Tongue (tissue), 3 donors: ENCODE measurements at places on chromosomes 2 and 18. TPM values are rescaled to one million over a fixed set of nuclear protein-coding genes. Genes with fewer than 3 reads are reported as not detected.

DNA sequence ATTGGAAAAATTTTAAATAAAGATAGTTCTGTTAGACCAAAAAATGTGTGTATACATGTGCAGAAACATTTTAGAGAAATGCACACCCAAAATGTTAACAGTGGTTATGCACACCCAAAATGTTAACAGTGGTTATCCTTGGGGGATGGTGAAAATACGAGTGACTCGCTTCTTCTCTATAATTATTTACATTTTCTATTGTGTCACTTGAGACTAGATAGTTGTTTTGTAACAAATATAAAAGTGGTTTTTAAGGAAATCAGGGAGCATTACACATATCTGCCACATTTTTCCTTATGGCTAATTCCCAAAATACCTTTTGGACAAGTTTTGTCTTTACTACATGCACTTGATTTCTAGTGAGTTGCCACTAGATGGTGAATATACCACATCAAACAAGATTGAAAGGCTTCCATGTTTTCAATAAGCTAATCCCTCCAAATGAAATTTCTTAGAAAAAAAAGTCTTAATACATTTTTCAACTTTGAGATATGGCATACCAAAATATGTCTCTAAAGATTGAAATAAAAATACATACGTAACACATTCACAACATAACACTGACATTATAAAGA, 9.0 kb upstream of the HIBCH start:
- no peak for DNase-seq

DNA sequence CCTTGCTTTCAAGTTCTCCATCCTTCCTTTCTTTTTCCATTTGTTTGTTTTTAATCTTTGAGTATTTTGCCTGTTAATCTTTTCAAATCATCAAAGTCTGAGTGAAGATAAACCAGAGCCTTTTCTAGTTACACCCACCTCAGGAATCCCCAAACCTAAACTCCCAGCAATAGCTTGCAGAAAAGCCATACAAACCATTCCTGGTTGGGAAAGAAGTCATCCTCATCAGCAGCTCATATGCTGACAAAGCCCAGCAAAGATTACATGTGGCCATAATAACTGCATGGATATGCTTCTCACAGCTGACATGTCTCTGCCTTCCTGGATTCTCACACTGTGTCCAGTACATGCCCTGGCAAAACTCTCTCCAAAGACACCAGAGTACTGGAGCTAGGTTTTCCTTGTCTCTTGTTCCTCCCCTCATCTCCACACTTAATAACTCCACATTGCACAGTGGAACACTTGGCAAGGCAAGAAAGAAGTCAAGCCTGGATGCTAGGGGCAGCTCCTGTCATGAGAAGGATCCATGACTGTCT, 126.4 kb upstream of the TLK1 start:
- DNase-seq = no peak

DNA sequence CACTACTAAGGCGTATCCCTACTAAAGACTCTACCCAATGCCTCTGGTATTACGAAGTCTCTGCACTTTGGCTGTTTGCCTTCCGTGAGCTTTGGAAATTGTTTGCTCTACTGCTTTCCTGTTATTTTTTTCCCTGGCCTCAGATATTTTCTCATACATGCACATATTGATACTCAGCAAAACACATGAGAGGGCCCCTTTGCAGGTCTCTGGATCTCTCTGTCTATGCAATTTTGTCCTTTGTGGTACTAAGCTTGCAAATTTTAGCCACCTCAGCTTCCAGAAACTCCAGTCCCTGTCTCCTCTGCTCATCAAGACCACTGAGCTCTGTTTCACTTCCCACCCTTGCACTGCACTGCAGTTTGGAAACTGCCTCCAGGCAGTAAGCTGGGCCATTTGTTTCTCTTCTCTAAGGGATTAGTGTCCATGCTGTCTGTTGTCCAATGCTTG, 46.6 kb downstream of the TAF1B start:
- DNase-seq = peak; percentile 18

- no peak for DNase-seq
Observed at GRCh38 chr18:48990481-48991318, 39.9 kb upstream of the SMAD7 start.

DNA sequence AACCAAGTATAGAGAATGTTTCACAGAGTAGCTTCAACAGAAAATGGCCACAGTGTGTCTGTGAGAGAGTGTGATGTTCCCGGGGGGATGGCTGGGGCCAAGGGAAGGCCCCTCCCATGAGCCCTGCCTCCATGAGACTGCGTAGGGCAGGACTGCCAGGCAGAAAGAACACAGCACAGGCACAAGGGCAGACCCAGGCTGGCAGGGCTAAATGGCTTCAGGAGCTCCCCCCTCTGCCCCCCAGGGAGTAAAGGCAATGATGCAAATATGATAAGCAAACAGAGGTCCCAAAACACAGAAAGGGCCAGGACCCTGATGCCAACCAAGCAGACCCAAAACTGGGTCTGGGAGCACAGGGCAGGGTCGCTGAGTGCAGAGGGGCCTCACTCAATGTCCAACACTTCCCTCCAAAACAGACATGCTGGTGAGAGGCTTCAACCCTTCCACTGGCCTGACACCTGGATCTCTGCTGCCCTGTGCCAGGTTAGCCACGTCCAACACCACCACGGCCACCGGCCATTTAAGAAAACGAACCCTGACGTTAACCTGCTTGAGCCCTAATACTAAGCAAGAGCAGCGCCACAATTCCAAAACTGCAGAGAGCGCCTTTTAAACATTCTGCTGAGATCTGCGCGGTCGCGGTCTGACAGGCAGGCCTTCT, 90.3 kb downstream of the HDAC4 start:
- no peak for DNase-seq

DNA sequence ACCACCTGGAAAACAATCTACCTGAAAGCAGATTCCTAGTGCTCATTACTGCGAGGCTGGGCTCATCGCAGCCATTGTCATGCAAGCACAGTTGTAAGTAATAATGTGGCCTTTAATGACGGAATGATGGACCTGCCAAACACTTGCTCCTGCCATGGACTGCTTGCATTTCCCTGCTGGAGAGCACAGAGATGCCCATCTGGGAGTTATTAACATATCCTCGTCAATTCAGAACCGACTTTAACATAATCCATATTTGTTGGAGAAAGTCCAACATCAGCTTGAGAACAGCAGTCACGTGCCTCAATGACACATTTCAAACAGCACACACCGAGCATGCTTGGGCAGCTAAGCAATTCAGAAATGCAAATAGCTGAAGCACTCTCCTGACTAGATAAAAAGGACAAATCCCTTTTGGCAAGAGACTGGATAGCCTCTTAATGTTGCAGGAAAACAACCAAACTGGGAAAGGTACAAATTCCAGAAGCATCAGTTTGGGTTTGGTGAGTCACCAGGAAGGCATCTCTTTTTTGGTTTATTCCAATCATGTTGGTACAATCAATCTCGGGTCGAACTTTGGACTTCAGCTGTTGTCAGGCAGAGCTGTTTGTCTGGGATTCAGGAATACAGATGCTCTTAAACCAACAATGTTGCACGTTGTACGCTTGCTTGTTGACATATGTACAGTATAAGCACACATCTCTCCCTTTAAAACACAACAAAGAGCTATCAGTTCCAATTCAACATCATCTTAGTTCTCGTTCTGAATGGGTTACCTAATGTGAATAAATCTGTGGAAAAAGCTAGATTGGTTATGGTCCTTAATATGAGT, 395.8 kb downstream of the LNPK start:
- DNase-seq = peak; percentile 68

GRCh38 chr2:38508311-38509039, 94.3 kb downstream of the HNRNPLL start:
- peak; percentile 95 for DNase-seq

DNA sequence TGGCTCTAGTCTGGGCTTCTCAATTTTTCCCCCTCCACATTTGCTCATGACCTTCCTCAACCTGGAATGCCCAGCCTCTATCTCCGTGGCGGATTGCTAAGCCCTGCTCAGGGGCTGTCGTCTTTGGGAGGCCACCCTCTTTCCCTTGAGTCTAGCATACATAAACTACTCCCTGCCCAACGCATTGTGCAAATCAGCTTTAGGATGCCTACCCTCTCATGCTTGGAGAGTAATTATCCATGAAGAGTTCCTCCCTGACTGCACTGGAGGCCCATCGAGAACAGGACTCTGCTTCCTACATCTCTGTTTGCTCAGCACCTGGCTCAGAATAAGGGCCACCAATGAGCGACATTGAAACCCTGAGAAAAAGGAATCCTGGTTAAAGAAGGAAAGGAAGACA, 53.7 kb upstream of the NPAS2 start:
- no peak for DNase-seq

DNA sequence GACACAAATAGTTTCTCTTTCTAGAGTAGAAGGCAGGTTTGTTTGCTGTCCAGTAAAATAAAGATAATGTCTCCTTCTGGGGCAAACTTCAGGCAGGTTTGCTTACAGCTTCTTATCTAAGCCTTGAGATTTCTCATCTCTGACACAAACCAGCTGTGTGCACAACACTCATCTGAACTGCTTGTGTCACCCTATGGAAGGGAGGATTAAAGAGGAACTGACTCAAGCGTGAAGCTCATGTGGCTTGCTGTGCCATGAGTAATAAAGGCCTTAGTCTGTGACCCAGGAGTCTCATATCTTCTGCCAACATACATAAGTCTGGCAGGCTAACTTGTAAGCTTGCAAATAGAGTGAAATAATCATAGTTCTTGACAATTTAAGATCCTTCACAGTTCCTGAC, 24.2 kb upstream of the CPO start:
- peak; percentile 5 for DNase-seq

DNA sequence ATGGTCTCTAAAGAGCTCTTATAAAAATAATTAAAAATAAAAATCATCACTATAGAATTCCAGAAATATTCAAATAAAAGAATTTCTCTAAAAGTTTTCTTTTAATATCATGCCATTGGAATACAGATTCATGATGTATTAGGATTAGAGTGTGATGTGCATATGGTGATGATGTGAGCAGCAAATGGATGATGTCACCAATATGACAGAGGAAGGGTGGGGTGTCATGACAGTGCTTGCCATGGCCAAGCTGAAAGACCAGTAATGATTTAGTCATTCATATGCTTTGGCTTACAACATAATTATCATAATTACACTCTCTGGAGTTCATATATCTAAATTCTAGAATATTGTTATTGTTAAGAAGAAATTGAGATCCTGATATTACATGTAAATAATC, 27.4 kb upstream of the TTC32 start:
- DNase-seq = no peak

DNA sequence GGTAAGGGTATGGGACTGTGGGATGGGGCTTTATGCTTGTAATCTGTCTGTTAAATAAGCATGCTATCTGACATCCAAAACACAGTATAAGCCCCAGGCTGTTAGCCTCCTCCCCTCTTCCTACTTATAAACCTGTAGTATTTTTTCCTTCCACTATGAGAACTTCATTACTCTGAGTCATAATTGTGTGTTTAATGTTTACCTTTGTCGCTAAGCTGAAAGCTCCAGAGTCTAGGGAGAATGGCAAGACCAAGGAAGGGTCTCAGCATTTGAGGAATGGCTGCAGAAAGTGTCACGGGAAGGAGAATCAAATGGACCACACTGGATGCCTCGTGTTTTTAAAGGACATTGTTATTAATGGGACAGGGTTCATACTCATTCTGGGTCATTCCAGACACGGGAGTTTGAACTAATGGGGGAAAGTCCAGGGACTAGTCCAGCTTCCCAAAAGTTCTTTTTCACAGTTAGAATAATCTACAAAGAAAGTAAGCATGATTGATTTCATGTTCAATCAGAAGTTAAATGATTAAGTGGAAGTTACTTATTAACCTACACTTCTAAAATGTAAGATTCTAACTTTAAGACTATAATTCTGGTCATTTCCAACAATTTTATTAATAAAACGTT, 292.2 kb downstream of the AFF3 start:
- DNase-seq = no peak

DNA sequence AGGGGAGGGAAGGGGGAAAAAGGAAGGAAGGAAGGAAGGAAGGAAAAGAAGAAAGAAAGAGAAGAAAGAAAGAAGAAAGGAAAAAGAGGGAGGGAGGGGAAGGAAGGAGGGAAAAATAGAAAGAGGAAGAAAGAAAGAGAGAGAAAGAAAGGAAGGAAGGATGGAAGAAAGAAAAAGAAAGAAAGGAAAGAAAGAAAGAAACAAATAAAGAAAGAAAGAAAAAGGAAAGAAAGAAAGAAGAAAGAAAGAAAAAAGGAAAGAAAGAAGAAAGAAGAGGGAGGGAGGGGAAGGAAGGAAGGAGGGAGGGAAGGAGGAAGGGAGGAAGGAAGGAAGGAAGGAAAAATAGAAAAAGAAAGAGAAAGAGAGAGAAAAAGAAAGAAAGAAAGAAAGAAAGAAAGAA, 315.8 kb upstream of the PIK3C3 start:
- DNase-seq = no peak

GRCh38 chr2:218783688-218784087, 1.7 kb downstream of the CYP27A1 start:
- DNase-seq = no peak

GRCh38 chr2:25419678-25420242, 78.0 kb upstream of the DNMT3A start:
- no peak for DNase-seq

DNA sequence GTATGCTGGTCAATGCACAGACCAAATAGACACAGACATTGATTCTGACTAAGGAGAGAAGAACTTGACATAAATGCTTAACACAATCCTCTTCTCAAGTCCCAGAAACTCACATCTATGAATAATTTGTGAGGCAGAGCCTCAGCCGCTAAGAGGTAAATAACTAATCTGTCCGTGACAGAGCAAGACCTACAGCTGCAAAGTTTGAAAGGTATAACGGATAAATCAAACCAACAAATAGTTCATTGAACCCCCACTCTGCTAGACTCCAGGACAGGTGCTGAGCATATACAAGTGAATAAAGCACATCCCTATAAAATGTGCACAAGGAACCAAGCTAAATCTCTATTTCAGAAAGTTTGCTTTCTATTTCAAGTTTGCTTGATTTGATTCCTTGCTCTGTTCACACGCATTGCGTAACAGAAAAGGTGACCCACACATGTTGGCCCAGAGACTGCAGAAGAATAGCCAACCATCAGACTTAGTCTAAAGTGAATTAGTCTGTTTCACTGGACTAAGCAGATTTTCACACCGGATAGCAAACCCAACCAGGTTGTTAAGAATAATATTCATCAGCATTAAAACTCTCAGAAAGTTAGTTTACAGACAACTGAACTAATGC, 51.7 kb downstream of the NCKAP5 start:
- DNase-seq = no peak

DNA sequence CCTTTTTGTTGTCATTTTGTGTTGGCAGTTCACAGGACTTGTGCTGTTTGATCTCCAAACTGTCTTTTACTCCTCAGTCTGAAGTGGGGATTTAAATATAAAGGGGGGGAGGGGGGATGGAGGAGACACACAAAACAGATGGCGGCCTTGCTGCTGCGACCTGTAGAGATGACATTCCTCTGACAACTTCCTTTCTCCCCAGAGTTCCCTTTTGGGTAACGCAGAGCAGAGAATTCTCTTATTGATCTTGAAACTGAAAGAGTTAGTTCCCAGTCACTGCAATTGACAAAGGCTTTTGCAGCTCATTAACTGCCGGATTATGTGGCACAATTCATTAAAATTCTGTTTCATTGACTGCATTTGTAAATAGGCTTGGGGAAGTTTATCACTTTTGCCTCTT, 279.3 kb downstream of the TSN start:
- no peak for DNase-seq

The ALPI gene
- total RNA-seq = not detected

The CROCC2 gene
- total RNA-seq = not detected

The CWC22 gene
- total RNA-seq = 24.4 TPM
